ENCODE measurements at places on chromosomes 5 and 9.

GRCh38 chr9:93565089-93565488 is 11.3 kb upstream of the PHF2 start:
- no peak for DNase-seq

GRCh38 chr5:96297290-96297689 is 135.8 kb downstream of the PCSK1 start:
- DNase-seq = peak; percentile 91

DNA sequence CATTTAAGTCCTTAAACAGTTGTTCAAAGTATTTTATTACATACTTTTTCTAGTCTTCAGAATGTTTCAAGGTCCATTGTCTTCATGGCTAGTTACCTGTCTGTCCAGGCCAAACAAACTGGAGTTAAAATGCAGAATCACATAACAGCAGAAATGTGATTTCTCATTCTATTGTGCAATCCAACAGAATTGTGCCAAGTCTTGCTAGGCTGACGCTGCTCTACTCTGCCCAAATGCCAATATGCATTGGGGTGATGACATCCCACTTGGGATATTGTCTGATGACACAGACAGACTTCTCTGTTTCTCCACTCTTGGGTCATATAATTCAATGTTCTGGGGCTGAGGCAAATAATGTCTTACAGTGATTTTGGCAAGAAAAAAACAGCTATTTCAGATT is 5.2 kb upstream of the SLC22A5 start:
- DNase-seq = peak; percentile 56

GRCh38 chr5:1916041-1917001 is 33.6 kb upstream of the IRX4 start:
- no peak for DNase-seq

- no peak for DNase-seq
Measured at GRCh38 chr5:172733974-172734346, 37.0 kb downstream of the DUSP1 start.

GRCh38 chr9:132995121-132995420 is 16.6 kb downstream of the GFI1B start:
- DNase-seq = no peak

- DNase-seq = peak; percentile 81
Measured at GRCh38 chr5:14178671-14179211, 35.6 kb downstream of the TRIO start.

- no peak for DNase-seq
Measured at GRCh38 chr9:86827893-86828292, 119.4 kb downstream of the GAS1 start.

GRCh38 chr9:3939820-3940219 is 360.0 kb downstream of the GLIS3 start:
- no peak for DNase-seq

DNA sequence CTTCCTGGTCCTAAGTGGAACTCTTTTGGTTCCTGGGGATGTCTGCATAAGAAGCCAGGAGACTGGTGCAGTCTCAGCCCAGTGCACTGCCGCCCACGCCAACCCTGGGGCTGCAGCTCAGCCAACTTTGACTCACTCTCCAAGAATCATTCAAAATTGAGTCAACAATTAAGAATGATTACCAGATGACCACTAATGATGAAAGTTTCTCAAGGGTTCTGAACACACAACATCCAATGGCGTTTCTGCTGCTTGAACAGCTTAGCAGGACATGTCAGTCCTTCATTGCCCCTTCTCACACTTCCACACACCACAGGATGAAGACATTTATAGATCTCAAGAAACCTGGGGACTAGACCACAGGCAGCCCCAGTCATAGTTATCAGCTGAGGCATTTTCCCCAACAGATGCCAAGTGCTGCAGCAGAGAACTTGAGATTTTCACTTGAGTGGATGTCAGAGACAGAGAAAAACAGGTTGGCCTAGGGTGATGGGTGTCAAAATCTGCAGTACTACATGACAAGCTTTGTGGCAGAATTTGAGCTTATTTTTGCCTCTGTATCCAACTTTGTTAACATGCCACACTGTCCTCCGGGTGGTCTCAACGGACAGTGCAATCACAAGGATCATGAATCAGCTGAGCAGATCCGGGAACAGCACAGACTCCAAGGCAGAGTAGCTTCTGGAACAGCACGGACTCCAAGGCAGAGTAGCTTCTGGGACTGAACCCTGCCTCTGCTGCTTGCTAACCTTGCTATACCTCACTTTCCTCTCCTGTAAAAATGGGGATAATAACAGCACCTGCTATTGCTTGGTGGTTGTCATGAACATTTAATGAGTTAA is 356.1 kb downstream of the SPOCK1 start:
- peak; percentile 90 for DNase-seq

DNA sequence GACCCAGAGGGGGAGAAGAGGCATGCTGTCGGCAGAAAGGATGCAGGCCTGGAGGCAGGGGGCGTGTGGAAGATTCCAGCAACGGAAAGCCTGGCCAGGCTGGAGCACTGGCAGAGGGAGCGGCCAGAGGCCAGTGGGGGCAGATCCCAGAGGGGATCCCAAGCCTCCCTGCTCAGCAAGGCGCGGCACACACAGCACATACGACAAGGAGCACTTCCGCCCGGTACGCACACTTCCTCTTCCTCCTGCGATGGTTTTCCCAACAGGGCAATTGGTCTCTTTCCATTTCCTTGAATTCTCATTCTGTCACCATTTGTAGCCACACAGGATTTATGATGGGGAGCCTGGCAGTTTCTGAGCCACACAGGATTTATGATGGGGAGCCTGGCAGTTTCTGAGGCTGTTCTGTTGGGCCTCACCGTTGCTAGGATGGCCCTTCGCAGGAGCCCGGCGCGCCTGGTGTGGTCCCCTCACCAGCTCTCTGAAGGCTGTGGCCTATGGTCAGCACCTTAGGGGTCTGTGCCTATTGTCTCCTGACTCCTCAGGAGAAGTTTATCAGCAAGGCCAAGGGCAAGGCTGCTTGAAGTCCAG is 123.5 kb upstream of the RAPGEF1 start:
- DNase-seq = no peak

- no peak for DNase-seq
Measured at GRCh38 chr5:86371061-86371460, 246.7 kb upstream of the COX7C start.

GRCh38 chr5:116671211-116671736 is 96.7 kb upstream of the SEMA6A start:
- no peak for DNase-seq

GRCh38 chr5:139017624-139018023 is 142.5 kb upstream of the LRRTM2 start:
- no peak for DNase-seq

All from fibroblast of skin of scalp (primary cell).